ENCODE measurements at places on chromosomes 5 and 9.

DNA sequence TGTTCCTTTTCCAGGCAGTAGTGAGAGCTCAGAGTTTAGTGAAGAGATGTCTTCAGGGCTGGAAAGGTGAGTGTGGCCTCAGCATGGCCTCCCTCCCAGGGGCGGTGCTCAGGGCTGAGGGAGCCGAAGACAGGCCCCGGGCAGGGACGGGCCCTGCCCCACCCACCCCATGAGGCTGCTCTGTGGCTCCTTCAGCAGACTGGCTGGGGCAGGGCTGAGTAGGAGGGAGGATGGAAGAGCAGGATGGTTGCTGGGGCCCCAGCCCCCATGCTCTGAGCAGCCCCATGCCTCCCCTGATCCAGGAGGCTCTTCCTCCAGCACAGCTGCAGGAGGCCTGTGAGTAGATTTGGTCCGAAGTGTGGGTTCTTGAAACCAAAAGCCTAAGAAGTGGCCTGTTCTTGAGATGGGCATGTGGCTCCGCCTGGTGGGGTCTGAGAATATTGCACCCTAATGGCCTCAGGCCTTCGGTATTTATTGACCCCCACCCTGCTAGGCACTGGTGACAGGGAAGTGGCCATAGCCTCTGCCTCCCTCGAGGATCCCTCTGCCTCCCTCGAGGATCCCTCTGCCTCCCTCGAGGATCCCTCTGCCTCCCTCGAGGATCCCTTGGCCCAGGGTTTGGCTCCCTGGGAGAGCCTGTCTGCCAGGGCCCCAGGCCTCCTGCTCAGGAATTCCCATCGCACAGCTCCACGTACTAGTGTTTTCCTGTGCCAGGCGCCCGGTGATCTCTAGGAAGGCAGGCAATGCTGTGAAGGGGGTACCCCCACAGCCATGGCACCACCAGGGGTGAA, 65.4 kb upstream of the GARNL3 start:
- DNase-seq: peak; percentile 92

GRCh38 chr5:148991566-148991965, 71.3 kb downstream of the SH3TC2 start:
- DNase-seq: no peak

- no peak for DNase-seq
Observed at GRCh38 chr5:157049605-157050004, 9.3 kb downstream of the HAVCR1 start.

DNA sequence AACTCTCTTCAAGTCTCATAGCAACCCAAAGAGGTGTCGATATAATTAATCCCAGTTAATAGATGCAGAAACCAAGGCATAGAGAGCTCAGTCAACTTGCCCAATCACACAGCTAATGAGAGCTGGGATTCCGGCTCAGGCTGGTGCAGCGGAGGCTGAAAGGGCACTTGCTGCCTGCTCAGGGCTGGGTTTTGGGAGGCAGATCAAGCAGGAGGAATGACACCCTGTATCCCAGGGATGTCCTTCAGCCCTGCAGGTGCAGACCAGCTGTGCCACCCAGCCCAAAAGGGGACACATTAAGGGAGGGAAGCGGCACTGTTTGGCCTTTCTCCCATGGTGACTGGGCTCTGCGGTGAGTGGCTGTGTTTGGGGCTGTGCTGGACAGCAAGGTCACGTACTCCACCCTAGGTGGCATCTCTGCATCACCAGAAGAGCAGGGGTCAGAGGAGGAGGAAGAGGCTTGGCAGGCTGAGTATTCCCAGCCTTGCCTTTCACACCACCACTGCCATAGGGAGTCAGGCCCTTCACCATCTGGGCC, 124.1 kb downstream of the MVB12B start:
- no peak for DNase-seq

DNA sequence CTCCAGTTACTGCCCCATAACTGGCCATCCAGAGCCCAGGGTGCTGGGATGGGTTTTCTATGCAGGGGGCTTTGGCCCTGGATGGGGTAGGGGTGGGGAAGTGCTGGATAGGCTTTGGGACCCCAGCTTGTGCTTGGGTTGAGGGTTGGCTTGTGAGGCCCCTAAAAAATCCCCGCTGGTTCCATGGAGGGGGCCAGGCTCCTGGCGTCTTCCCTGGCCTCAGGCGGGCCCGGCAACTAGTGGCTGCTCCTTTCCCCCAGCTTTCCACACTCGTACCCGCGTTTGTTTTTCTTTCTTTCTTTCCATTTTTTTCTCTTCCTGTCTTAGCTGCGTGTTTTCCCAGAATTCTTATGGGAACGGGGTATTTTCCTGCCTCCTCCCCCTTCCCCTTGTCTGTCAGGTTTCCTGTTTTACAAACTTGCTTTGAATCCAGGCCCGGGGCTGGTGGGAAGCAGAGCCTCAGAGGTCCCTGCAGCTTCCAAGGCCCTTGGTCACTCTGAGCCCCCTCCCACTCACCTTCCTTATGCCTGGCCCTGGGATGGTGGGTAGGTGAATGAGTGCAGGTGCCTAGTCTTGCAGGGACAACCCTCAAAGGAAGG, 40.2 kb downstream of the RGS3 start:
- no peak for DNase-seq

GRCh38 chr5:78610636-78611035, 37.9 kb downstream of the LHFPL2 start:
- DNase-seq: no peak

GRCh38 chr5:90747693-90748092, 189.1 kb downstream of the ADGRV1 start:
- no peak for DNase-seq

GRCh38 chr5:36305571-36306326, 4.0 kb upstream of the RANBP3L start:
- DNase-seq: peak; percentile 32

GRCh38 chr5:74993743-74994142, 58.6 kb downstream of the GCNT4 start:
- no peak for DNase-seq

GRCh38 chr5:103582364-103582763, 19.8 kb upstream of the NUDT12 start:
- peak; percentile 36 for DNase-seq

DNA sequence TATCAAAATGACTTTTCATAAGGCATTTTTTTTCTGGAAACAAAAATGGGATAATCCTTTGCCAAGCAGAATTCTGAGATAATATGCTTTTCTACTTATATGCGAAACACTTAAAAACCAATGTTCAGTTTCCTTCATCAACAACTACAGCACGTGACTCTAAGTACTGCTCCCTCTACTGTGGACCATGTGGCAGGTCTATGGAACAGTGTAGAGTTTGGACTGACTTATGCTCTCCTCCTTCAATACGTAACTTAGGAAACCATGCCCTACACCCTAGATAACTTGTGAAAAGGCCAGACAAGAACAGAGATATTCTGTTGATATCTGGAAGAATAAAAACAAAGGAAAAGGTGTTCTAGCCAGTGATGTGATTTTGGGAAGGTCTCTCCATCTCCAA, 111.3 kb upstream of the GNA14 start:
- DNase-seq: no peak

- no peak for DNase-seq
Observed at GRCh38 chr9:27460226-27461023, 63.7 kb upstream of the IFNK start.

- no peak for DNase-seq
Observed at GRCh38 chr9:12631866-12632265, 61.3 kb upstream of the TYRP1 start.

DNA sequence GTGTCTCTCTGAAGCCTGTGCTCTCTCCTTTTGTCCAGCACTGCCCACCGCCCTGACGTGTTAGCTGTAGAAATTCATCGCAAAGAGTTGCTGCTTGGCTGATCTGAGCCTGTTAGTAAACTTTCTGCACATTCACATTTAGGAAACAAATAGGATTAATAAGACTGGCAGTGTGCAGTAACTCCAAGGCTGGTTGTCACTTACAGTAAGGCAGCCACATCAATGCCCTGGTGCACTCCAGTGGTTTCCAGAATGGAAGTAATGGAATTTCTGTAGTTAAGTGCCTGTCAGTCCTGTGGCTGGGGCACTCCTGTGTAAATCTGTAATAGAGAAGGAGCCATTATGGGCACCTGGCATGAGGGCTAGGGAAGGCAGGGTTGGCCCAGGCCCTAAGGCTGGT, 70.6 kb downstream of the DOCK2 start:
- DNase-seq: no peak

DNA sequence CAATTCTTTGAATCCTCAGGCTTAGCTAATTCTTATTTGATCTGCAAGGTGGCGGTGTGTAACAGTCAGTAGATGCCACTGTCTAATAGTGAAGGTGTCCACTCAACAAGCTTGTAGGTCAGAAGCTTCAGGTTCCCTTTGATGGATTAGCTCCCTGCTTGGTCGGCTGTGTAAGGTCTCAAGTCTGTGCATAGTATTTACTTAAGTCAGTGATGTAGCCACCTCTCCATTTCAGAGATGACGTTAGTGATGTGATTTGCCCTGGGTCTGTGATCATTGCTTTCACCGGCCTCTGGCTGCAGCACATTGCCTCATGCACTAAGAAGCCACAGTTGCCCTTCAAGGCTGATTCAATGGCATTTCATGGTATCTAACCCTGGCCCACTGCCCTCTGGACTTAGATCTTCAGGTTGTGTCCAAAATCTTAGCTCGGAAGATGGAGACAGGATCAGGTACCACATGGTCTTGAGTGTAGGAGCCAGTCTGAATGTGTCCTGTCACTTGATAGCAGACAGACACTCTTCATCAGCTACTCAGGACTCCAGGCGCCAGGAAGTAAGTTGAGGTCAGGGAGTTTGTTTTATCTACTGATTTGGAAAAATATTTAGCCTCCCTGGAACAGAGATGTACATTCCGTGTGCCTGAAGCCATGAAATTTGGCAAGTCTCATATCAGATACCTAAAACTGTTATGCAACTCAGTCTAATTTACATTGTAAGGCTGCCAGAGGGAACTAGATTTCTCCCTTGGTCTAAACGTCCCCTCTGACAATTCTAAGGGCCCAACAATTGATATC, 42.9 kb downstream of the SUB1 start:
- no peak for DNase-seq

- no peak for DNase-seq
Observed at GRCh38 chr9:98502311-98502975, 206.3 kb downstream of the GABBR2 start.

- DNase-seq: no peak
Observed at GRCh38 chr5:165844571-165844970, 2339.2 kb downstream of the MAT2B start.

GRCh38 chr9:6576987-6577386, 68.5 kb downstream of the GLDC start:
- no peak for DNase-seq

- no peak for DNase-seq
Observed at GRCh38 chr5:21219251-21219650, 1231.3 kb upstream of the CDH18 start.

DNA sequence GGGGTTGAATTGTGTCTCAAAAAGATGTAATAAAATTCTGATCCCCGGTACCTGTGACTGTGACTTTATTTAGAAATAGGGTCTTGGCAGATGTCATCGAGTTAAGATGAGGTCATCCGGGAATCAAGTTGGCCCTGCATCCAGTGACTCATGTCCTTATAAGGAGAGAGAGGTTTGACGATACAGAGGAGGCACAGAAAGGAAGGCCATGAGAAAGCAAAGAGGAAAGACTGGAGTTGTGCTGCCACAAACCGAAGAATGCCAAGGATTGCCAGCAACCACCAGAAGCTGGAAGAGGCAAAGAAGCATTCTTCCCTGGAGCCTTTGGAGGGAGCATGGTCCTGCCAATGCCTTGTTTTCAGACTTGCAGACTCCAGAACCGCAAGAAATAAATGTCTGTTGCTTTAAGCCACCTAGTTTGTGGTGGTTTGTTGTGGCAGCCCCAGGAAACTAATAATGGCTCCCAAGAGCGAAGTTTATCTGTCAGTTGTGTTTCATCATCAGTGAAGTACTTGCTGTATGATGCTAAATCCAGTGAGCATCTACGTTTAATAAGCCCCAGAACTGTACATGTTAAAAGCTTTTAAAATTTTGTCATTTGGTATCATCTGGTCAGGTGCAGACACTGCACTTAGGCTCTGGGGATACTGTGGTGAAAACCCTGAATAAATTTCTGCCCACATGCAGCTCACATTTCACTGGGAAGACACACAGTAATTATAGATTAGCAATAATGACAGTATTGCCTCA, 114.8 kb downstream of the TLE4 start:
- DNase-seq: no peak

DNA sequence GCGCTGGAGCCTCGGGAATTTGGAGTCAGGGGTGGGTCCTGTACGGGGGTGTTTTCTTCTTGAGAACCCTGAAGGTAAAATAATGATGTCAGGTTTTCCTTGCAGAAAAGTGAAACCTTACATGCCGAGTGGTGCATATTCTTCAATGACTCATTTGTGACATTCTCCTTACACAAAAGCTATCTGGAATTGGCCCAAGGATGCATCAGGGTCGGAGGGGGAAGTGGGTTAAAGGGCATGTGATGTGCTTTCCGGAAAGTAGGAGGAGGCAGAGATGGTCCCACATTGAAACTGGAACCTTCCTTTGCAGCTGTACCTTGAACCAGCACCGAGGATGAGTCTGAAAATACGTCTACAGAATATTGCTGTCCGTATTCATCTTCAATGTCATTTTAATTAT, 411.2 kb upstream of the IRX4 start:
- no peak for DNase-seq

- DNase-seq: no peak
Observed at GRCh38 chr5:175698401-175699115, 40.7 kb downstream of the HRH2 start.

- no peak for DNase-seq
Observed at GRCh38 chr9:105168870-105169319, 75.6 kb upstream of the SLC44A1 start.

- peak; percentile 87 for DNase-seq
Observed at GRCh38 chr9:112945620-112946208, 55.0 kb upstream of the SLC46A2 start.

GRCh38 chr5:17187011-17187785, 30.2 kb upstream of the BASP1 start:
- no peak for DNase-seq

DNA sequence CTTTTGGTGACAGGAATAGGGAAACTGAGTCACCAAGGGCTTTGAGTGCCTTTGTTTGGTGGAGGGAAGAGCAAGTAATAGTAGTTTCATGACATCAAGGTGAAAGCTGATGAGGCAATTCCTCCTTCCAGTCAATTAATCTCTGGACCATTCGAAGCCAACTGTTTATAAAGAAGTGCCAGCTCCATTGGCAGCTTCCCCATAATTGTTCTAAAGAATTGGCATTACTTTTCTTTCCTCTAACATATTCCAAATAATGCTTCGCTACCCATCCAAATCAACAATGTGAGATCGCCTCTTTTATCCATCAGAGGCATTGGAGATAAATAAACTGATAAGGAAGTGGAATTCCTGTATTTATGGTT, 132.4 kb downstream of the NPR3 start:
- DNase-seq: no peak

- no peak for DNase-seq
Observed at GRCh38 chr5:59123595-59124561, 541.0 kb downstream of the RAB3C start.

- no peak for DNase-seq
Observed at GRCh38 chr9:18910435-18910834, 122.6 kb downstream of the SAXO1 start.

DNA sequence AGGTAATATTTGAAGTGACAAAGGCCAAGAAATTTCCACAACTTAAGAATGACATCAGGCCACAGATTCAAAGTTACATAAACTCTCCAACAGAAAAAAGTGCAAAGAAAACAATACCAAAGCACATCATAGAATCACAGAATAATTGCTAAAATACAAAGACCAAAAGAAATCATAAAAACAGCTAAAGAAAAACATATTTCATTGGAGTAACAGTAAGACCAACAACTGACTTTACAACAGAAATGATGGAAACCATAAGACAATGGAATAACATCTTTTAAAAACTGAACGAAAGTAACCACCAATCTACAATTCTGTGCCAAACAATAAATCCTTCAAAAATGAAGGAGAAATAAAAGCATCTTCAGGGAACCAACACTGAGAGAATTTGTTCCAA, 38.3 kb downstream of the ZDHHC21 start:
- DNase-seq: no peak

- DNase-seq: no peak
Observed at GRCh38 chr5:44983006-44983405, 174.3 kb downstream of the MRPS30 start.

All from WTC11 (cell line).